ENCODE measurements at places on chromosomes 1 and 21.
A peak's percentile ranks its signal among the peaks of the same experiment; 100 is the strongest.

GRCh38 chr1:159917533-159918351 is 7.6 kb downstream of the TAGLN2 start:
- no peak for DNase-seq

- DNase-seq: no peak
Observed at GRCh38 chr1:210686841-210687240, 358.1 kb downstream of the HHAT start.

- peak; percentile 67 for DNase-seq
Observed at GRCh38 chr1:108643492-108644335, 17.2 kb downstream of the HENMT1 start.

DNA sequence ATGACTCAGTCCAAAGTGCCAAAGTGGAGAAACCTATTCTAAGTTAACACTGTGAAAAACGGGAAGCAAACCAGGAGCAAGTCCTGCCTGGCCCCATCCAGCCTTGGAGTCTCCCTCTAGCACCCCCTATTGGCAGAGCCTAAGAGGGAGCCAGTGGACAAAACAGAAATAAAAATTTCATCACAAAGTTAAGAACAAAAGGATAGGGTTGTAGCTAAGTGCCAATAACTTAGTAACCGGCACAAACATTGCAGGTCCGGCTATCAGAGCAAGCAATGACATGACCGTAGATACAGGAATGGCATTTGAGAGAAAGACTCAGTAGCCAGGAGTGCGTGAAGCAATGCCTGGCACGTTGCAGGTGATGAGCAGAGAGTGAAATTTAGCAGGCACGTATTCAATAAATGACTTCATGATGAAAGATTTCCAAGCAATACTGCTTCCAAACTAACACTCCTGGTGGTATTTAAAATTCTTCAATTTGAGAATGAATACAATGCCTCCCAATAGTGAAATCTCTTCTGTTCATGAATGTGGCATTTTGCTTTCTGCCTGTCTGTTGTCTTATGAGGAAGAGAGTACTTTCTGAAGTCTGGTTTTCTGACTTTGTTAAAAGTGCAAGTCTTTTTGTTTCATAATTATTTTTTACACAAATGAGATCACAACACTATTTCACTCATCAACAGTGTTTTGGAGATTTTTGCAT is 391.0 kb downstream of the OMA1 start:
- peak; percentile 5 for DNase-seq

DNA sequence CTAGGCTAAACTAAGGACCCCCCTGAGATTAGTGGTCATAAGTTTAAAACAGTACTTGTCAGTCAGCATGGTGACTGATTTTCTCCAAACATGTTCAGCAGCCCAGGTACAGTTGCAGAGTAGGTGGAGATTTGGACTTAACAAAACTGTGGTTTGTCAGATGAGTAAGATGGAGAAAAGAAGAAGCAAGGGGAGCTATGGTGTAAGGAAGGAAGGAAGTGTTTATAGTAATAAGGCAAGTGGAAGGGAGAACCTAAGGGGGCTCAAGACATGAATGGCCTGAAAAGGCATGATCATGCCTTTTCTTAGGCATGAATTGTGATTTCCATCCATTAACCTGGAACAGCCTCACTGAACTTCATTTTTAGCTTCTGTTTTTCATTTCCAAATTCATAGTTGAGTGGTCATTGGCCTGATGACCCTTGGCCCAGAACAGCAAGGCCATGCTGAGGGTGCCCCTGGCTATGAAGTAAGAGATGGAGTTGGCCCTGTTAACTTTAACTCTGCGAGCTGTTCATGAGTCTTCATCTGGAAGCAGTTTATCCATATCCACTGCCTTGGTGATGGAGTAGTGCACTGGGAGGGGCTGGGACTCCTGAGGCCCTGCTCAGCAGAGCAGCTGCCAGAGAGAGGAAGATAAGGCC is 60.7 kb downstream of the LRRC8D start:
- peak; percentile 70 for DNase-seq

GRCh38 chr1:172399756-172400721 is 20.4 kb upstream of the C1orf105 start:
- no peak for DNase-seq

All from activated CD4-positive, alpha-beta T cell treated with anti-CD3 and anti-CD28 coated beads, Interleukin-10, Interleukin-2, amounts not matched to agents 100 ng/mL and 50 ng/mL, durations not matched to agents 16 hours and 8 hours (primary cell).